DMS153 (cell line): ENCODE measurements at places on chromosomes 3 and 15.

DNA sequence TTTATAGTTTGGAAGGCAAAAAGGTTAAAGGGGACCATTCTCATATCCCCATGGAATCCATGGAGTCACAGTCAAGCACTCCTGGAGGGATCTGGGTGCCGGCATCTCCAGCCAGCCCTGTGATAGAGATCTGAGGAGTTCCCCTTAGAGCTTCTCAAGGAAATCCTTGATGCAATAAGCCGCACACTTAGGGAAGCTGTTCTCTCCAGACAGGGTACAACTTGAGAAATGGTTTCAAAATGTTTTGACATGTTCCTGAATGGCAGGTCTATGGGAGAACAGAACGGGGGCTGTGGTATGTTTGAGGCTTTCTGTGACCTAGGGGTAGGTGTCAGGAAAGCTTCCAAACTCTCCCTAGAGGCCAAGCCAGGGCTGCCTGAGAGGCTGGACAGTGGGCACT is 292.9 kb downstream of the TLE3 start:
- DNase-seq = no peak

DNA sequence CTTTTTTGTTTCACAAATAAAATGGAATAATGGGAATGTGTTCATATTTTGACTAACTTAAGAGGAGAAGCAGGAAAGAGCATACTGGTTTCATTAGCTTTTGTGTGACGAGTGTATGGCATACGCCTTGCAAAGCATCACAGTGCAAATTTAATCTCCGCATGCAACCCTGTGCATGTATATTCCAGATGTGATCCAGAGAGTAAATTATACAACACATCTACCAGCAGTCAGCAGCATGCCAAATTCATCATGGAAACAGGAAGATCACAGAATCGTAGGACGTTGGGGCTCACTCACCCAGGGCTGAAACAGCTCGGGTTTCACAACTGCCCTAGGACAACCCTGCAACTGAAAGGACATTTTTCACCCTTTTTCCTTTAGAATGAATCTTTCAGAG is 53.4 kb downstream of the ADAMTS9 start:
- DNase-seq = no peak

- DNase-seq = no peak
These were observed 27.8 kb downstream of the SLC25A26 start for GRCh38 chr3:66248641-66249040.

DNA sequence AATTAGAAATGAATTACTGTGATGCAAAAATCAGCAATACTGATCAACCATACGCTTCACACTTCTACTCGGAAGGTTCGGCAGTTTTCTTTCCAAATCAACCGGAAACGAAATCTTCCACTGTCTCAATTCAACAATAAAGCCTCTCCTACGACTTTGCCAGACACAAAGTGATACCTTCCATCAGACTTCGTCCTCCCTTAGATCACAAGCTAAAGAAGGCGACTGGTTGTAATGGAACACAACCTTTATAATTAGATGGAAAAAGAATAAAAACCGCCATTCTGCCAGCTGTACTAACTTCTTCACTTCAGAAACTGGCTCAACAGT is 618 bp downstream of the PARL start:
- DNase-seq = no peak

- DNase-seq = no peak
These were observed 165.0 kb upstream of the SUCLG2 start for GRCh38 chr3:67819447-67819846.

- DNase-seq = no peak
These were observed 25.6 kb downstream of the LYSMD4 start for GRCh38 chr15:99707473-99708270.

DNA sequence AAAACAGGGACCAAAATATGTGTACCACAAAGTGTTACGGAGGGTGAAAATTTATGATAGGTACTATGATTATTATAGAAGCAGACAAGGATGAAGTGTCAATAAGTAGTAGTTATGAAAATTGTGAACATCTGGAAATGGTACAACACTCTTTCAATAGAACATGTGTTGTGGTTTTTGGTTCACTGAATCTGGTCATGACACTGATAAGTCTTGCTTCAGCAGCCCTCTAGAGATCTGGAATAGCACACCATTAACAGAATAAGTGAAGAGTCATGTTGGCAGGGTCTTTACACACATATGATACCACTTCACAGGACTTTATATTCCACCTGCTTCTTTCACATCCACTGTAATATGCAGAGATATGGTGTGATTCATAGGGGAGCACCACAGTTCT is 985.2 kb upstream of the SEMA6D start:
- no peak for DNase-seq

GRCh38 chr15:67051088-67052045 is 14.0 kb upstream of the SMAD3 start:
- DNase-seq = no peak

DNA sequence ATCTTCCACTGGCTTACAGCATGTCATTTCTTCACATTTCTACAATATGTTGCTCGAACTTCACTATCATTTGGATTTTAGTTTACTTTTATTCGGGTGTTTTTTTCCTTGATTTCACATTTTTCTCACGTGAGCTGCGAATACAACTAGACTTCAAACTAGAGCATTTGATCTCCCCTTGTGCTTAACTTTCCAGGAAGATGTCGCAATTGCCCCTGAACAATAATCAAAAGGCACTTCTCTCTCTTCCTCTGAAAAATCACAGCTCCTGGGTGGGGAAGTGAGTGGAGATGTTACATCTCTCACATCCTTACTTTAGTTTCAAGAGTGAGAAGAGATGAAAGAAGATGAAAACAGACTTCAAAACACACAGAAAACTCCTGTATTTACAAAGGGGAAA is 587.9 kb downstream of the TBL1XR1 start:
- DNase-seq = no peak

GRCh38 chr3:150681057-150681456 is 22.7 kb downstream of the ERICH6 start:
- DNase-seq = no peak

- DNase-seq = no peak
These were observed 1.6 kb upstream of the SV2B start for GRCh38 chr15:91098451-91098850.

GRCh38 chr3:123085293-123085931 is 18.6 kb downstream of the PDIA5 start:
- DNase-seq = peak; percentile 51

DNA sequence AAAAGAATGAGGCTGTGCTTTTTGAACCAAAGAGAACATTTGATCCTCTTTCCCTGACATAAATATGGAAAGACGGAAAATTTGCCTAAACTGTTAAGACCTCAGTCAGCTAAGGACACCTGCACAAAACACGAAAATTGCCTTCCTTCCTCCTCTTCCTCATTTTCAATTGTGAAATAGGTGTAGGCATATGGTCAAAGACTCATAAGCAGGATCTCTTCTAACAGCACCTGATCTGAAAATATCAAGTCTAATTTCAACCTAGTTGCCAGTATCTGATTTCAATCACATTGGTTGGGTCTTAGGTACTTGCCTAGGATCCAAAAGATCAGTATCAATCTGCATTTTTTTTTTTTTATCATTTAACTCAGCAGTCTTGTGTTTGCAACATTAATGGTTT is 215.7 kb upstream of the SLC2A2 start:
- no peak for DNase-seq

DNA sequence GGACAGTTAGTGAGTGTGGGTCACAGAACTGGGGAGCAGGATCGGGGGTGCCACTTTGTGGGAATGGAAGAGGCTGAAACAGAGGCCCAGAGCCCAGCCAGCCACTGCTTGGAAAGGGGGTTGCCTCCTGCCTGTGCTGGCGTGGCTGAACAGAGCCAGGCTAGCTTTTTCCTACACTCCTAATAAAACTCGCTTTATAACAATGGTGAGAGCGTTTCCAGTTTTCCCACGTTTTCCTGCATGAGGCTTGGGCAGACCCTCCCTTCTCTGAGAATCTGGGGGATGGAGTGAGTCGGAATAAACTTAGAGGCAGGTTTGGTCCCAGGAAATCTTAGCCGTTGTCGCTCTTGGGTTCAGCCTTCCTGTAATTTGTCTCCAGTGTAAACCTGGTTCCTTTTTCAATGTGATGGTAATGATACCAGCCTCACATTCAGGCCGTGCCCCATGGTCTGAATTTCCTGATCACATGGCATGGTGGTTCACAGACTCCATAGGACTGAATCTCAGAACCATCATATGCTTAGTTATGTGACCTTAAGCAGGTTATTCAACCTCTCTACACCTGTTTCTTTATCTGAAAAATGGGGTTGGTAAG is 6.5 kb upstream of the FGD5 start:
- DNase-seq = no peak

- no peak for DNase-seq
These were observed 117.2 kb upstream of the PLXNA1 start for GRCh38 chr3:126865736-126866135.

- no peak for DNase-seq
These were observed 1.0 kb upstream of the CCR5 start for GRCh38 chr3:46369675-46370132.

GRCh38 chr3:179250803-179251476 is at the start of gene KCNMB3:
KCNMB3 (minus strand) TSS chr3:179251114; CDS start chr3:179250990, 124 bp downstream.
- DNase-seq = no peak

- no peak for DNase-seq
These were observed 1034.7 kb downstream of the FHIT start for GRCh38 chr3:60216462-60217075.

DNA sequence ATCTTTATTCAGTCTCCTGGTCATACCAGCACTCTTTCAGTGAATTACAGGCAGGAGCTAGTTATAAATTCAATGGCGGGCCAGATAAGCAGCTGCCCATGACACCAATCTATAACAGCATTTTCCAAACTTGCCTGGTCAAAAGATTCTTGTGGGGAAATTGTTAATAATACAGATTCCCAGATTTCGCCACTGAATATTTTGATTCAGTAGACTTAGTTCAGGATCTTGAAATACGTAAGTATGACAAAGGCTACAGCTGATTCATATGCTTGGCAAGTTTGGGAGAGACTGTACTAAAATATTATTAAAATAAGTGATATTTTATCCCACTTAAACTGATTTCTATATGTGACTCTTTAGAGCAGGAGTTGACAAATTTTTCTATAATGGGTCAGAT is 119.3 kb downstream of the TMCO5A start:
- no peak for DNase-seq

DNA sequence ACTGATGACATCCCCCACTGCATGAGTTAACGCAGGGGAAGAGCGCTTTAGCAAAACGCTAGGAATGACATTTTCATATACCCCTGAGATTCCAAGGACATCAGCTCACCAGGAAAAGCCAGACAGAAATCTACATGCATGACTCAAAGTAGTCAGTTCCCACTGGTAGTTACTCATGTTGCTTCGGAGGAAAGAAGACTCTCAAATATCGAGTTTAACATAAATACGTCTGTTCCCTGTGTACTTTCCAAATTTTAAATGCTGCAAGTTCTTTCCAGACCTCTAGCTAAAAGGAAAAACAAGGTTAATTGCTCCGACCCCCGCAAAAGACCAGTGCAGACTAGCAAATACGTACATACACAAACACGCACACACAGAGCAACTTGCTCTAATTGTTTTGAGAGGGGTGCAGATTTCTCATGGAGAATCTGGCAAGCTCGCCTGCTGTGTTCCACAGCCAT is 115.4 kb upstream of the PRICKLE2 start:
- DNase-seq = no peak

- no peak for DNase-seq
These were observed 13.7 kb downstream of the TM4SF18 start for GRCh38 chr3:149319750-149320149.

GRCh38 chr3:46896386-46896785 is 18.9 kb downstream of the PTH1R start:
- no peak for DNase-seq

DNA sequence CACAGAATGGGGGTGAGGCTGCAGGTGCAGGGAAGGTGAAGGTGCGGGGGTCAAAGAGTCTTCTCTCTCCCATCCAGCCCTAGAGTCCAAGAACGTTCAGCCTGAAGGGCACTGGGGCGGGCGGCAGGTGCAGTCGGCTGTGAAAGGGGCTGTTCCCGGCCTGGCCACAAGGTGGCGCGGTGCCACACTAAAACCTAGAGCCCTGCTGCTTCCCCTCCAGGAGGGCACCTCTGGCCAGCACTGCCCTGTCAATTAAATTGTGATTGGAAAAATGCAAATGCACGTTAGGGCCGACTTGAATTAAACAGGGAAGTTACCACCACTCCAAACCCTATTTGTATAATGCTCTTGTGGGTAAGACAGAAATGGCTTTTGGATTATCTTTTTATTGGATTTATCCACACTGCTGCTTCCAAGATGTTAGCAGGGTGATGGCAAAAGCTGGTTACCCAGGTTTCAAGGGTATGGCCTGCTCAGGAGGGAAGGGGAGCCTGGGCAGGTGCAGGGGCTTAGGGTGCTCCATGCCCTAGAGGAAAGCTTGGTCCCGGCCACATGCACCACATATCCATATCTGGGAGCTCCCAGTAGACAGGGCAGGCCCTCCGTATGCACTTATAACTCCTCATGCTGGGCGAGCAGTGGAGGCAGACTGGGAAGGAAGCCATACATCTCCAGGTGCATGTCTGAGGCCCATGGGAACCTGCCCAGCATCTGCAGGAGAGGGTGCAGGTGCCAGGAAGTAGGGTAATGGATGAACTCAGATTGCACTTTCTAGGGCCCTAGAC is 119.8 kb downstream of the ADCY5 start:
- no peak for DNase-seq

- DNase-seq = no peak
These were observed 2.8 kb upstream of the RTP2 start for GRCh38 chr3:187705164-187705563.

DNA sequence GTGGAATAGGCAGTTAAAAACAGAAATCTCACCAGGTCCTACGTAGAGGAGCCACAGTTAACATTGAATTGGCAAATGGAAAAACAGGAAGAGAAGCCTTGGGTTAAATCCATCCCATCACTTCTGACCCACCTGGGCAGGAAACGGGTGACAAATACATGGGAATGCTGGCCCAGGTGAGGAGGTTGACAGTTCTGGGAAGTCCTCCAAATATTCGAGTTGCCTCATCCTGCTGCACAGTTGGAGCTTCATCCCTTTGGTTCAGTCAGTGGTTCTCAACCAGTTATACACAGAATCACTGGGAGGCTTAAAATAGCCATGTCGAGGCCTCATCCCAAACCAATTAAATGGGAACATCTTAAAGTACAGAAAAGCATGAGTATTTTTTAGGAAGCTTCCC is 5.3 kb downstream of the MYZAP start:
- DNase-seq = no peak

- DNase-seq = no peak
These were observed 3.3 kb upstream of the NR2F2 start for GRCh38 chr15:96327155-96327741.

GRCh38 chr3:42498791-42499477 is 3.5 kb upstream of the VIPR1 start:
- DNase-seq = no peak

DNA sequence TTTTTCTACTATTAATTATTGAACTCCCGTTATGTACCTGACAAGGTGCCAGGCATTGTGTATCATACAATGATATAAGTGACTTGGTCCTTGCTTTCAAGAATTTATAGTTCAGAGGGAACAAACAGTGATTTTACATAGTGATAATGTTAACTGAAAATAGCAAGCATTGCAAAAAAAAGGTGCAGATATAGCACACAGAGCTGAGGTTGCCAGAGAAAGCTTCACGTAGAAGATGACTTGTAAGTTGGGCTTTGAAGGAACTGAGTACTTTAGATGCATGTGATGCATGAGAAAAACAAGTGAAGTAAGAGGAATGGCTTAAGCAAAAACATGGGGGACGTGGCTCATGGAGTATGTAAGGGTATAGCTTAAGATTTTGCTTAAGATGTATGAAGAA is 584.5 kb downstream of the NAALADL2 start:
- DNase-seq = no peak
